ENCODE measurements at places on chromosomes 16 and 17. TPM values are rescaled to one million over a fixed set of nuclear protein-coding genes. Genes with fewer than 3 reads are reported as not detected.

GRCh38 chr16:27686926-27687325, 137.0 kb downstream of the KATNIP start:
- no peaks in the 10 kb centered on the region for H3K4me1 ChIP-seq
- no peak overlapping the region for H3K4me3 ChIP-seq
- H3K36me3 ChIP-seq = peaks cover 25% of the 10 kb centered on the region
- no peak for DNase-seq
- H3K27ac ChIP-seq = no peak overlapping the region
- no peaks in the 10 kb centered on the region for H3K27me3 ChIP-seq

DNA sequence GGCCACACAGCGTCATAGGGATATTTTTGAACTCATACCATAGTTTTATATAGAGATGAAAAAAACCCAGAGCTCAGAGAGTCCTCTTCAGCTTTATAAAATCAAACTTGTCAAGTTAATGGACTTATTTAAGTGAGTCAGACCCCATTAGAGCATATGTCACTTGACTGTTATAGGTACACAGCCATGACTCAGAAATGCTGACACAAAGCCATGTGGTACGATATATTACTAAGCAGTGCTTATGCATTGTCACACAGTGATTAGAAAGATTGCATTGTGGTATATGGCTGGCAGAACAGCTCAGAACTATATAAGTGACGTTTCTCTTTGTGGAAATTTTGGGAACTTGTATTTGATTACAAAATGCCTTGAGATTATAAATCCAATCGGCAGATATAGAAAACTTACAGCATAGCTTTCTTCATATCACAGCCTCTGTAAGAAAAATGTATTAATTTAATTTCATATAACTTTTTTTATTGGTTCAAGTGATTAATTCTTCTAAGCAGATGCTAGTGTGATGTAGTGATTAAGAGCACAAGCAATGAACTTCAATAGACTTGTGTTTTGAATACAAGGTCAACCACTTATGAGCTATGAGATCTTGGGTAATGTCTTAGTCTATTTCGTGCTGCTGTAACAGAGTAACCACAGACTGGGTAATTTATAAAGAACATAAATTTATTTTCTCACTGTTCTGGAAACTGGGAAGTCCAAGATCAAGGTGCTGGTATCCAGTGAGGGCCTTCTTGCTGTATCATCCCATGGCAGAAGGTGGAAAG, 25.8 kb upstream of the GINS3 start:
- H3K4me3 ChIP-seq = no peak overlapping the region
- no peaks in the 10 kb centered on the region for H3K36me3 ChIP-seq
- H3K27ac ChIP-seq = no peak overlapping the region
- DNase-seq = peak; percentile 36
- H3K4me1 ChIP-seq = no peaks in the 10 kb centered on the region
- H3K27me3 ChIP-seq = no peaks in the 10 kb centered on the region

DNA sequence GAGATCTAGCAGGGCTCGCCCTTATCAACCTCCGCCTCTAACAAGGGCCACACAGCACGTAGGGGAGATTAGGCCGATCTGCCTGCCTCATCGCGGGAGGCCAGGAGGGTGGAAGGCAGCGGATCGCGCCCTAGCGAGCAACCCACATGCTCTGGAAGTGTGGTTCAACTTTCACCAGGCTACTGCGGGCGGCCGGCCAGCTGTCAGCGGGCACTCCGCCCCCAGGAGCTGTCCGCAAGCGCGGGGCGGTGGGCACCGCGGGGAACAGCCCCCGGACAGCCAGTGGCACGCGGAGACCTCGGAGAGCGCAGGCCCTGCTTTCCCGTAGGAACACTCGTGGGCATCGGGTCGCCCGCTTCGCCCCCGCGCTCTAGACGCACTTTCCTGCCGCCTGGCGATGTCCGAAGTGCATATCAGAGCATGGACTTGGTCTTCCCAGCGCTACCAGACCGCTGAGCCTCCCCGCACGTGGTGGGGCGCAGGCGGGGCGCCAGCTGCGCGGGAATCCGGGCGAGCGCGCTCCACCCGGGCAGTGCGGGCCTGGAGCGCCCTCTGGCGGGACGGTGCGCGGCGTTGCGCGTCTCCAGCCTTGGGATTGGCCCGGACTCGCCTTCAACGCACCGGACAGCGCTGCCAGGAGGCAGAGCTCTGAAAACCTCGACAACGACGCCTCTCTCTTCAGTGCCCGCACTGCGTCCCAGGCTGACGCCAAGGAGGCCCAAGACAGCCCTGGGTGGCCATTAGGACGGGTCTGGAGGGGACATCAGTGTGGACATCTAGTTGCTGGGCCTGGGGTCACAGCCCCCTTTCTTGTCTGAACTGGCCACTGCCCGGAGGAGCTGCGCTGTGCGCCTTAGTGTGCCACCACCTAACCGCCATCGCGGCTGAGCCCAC, 3.6 kb upstream of the ZNHIT3 start:
- H3K4me1 ChIP-seq = peaks cover 21% of the 10 kb centered on the region
- no peaks in the 10 kb centered on the region for H3K36me3 ChIP-seq
- peak overlapping the region; percentile 43 for H3K4me3 ChIP-seq

DNA sequence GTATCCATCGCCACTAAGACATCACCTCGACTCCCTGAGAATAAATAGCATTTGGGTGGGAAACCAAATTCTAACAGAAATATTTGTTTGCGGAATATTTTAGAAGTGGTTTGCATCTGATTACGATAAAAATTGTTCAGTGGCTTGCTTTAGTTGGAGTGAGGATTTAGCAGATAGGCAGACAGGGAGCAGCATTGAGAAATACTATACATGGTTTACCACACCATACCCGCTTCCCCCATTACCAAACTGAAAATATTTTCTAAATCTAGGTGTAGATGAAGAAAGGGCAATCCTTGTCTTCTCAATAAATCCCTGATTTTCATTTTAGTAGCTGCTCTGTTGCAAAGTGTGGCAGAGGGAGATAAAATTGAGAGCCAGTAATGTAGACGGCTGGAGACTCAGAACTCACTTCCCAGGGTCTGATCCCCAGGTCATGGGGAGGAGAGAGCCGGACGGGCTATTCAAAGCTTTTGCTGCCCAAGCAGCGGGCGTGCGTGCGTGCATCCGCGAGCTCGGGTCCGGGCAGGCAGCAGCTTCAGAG, 808 bp upstream of the BAHCC1 start:
- peaks cover 21% of the 10 kb centered on the region for H3K27me3 ChIP-seq
- H3K27ac ChIP-seq = peak overlapping the region; percentile 99
- peak overlapping the region; percentile 78 for H3K4me3 ChIP-seq
- DNase-seq = no peak

GRCh38 chr16:84596801-84597527, 20.9 kb downstream of the COTL1 start:
- H3K4me1 ChIP-seq = peaks cover 60% of the 10 kb centered on the region
- DNase-seq = no peak
- H3K4me3 ChIP-seq = no peak overlapping the region
- no peaks in the 10 kb centered on the region for H3K36me3 ChIP-seq

- peaks cover 62% of the 10 kb centered on the region for H3K27me3 ChIP-seq
- no peak for DNase-seq
- H3K27ac ChIP-seq = no peak overlapping the region
- H3K4me3 ChIP-seq = no peak overlapping the region
- H3K36me3 ChIP-seq = no peaks in the 10 kb centered on the region
These were observed 147.8 kb downstream of the IRF8 start for GRCh38 chr16:86046667-86047270.

DNA sequence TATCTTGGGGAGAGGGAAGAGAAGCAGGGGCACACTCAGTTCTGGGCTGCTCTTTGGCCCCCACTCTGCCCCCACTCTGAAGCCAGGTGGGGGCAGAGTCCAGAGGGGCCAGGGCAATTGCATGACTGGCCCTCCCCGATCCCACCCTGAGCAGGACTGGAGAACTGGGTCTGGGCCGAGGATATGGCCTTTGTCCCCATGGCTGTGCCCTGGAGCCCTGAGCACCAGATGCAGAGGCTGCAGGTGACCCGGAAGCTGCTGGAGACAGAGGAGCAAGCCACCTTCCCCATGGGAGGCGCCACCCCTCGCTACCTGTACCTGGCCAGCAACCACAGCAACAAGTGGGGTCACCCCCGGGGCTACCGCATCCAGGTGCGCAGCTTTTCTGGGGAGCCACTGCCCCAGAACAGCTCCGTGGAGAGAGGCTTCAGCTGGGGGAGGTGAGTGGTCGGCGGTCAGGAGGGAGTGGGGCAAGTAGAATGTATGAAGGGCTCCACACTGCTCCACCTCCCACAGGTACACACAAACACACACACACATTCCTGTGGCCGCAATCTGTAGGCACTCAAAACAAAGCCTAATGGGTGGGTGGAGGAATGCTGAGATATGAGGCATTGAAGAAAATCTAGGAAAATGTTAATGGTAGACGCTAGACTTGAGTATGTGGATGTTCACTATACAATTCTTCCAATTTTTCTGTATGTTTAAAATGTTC, 21.4 kb downstream of the AOC3 start:
- no peaks in the 10 kb centered on the region for H3K4me1 ChIP-seq
- peaks cover 16% of the 10 kb centered on the region for H3K36me3 ChIP-seq
- no peak overlapping the region for H3K4me3 ChIP-seq
- no peak overlapping the region for H3K27ac ChIP-seq
- no peak for DNase-seq
- peaks cover 5% of the 10 kb centered on the region for H3K27me3 ChIP-seq

DNA sequence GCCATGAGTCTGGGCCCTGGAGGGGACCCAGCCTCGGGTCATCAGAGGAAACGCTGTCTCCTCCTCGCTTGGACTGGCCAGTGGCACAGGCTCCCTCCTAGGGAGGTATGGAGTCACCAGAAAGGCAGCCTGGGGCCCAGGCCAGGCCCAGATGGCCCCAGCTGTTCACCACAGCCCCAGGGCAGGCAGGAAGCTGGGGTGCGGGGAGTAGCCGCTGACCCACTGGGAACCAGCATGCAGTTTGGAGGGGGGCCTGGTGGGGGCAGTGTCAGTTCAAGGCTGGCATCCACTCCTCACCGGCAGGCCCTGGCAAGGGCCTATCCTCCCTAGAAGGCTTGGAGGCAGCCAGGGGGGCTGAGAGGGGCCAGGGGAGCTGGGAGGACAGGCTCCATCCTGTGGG, 48.8 kb downstream of the SDK2 start:
- no peak overlapping the region for H3K4me3 ChIP-seq
- H3K27me3 ChIP-seq = no peaks in the 10 kb centered on the region
- no peak overlapping the region for H3K27ac ChIP-seq
- peak; percentile 66 for DNase-seq
- no peaks in the 10 kb centered on the region for H3K36me3 ChIP-seq

DNA sequence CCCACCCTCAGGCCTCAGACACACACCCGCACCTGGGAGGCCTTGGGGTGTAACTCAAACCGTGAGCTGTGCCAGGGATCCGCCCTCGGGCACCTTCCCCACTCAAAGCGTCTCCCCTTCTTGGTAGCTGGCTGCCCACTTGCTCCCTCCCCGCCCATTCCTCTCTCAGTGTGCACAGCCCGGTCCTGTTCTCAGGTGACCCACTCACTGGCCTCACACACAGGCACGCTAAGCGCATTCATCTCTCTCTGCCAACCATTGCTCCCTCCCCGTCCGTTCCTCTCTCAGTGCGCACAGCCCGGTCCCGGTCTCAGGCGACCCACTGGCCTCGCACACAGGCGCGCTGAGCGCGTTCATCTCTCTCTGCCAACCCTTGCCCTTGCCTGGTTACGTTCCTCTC, 20.8 kb downstream of the WDR45B start:
- H3K27ac ChIP-seq = no peak overlapping the region
- H3K4me1 ChIP-seq = no peaks in the 10 kb centered on the region
- no peak for DNase-seq
- H3K27me3 ChIP-seq = no peaks in the 10 kb centered on the region
- peaks cover 92% of the 10 kb centered on the region for H3K36me3 ChIP-seq

GRCh38 chr17:32396343-32396742, 46.4 kb downstream of the ZNF207 start:
- DNase-seq = peak; percentile 11
- H3K27ac ChIP-seq = no peak overlapping the region
- H3K27me3 ChIP-seq = no peaks in the 10 kb centered on the region
- no peaks in the 10 kb centered on the region for H3K4me1 ChIP-seq
- no peak overlapping the region for H3K4me3 ChIP-seq
- H3K36me3 ChIP-seq = no peaks in the 10 kb centered on the region

- no peak for DNase-seq
- H3K27me3 ChIP-seq = no peaks in the 10 kb centered on the region
- no peaks in the 10 kb centered on the region for H3K36me3 ChIP-seq
- H3K27ac ChIP-seq = no peak overlapping the region
- no peaks in the 10 kb centered on the region for H3K4me1 ChIP-seq
These were observed 204.4 kb upstream of the HS3ST3A1 start for GRCh38 chr17:13806092-13806491.

Gene CACNG1
- not detected for total RNA-seq

Gene AKAP1
- total RNA-seq = 127 TPM

Data from stomach (tissue), 19 donors.